ENCODE measurements at places on chromosomes 12 and 14.

DNA sequence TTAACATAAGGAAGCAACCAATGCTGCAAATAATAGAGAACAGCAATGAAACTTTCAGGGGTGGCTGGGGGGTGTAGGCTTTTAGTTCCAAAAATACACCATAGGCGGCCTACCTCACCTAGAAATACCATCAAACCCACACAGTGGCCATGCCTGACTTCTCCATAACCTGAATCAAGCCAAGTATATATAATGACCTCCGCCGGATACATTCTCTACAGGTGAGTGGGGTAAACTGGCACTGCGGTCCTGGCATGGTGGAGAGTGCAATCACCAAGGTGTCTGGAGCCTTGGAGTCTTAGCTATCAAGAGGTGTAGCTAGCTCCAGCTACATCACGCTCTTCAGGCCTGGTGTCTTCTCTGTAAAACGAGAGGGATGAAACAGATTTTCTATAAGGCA is 1.2 kb downstream of the ZBTB25 start:
- DNase-seq = no peak

DNA sequence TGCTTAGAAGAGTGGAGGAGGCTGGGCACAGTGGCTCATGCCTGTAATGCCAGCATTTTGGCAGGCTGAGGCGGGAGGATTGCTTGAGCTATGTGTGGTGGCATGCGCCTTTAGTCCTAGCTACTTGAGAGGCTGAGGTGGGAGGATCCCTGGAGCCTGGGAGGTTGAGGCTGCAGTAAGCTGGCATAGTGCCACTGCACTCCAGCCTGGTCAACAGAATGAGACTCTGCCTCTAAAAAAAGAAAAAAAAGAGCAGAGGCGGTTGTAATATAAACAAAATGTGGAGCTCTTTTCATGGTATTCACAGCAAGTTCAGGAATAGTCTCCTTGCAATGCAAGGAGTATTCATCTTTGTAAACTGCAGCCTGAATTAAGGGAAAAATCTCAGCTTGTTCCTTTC is 27.2 kb downstream of the ARID2 start:
- no peak for DNase-seq

DNA sequence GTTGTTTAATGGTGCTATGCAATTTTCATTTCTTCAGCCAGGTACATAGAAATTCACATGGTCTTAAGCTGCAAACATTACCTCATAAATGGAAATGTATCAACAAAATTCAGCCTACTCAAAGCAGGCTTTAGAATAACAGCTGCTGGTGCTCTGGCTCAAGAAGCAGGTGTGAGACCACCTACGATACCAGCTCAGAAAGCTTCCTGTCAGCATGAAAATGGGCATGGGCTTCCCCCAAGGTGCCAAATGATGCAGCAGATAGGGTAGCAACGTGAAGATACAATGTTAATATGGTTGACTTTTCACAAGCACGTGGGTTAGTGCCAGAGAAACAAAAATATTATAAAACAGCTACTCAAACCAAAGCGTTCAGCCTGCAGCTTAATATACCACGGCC is 343.4 kb upstream of the PRICKLE1 start:
- no peak for DNase-seq

DNA sequence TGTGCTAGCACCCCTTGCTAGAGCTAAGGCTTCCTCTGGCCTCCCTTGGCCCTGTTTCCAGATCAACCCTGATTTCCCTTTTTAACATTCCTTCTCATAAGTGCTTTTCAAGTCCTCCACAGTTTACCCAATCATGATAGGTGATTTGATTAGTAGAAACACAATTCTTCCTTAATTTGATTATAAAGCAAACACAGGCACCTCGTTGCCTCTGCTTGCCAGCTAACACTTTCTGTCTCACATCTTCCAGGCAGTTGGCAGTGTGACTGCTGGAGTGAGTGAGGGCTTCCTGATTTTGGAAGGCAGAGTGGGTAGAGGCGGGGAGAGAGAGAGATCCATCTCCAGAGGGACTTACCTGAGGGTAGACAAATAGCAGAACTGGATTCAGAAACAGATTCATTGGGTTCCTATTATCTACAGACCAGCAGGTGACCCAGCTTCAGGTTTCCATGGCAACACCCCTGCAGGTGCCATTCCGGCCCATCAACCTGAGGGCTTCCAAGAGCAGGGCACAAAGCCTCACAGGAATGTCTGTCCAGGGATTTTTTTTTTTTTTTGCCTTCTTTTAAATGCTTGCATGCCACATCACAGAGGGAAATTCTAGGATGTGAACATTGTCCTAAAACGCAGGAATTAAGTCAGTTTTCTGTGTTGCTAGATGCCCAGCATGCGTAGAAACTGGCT is 77.7 kb downstream of the PLXNC1 start:
- no peak for DNase-seq

DNA sequence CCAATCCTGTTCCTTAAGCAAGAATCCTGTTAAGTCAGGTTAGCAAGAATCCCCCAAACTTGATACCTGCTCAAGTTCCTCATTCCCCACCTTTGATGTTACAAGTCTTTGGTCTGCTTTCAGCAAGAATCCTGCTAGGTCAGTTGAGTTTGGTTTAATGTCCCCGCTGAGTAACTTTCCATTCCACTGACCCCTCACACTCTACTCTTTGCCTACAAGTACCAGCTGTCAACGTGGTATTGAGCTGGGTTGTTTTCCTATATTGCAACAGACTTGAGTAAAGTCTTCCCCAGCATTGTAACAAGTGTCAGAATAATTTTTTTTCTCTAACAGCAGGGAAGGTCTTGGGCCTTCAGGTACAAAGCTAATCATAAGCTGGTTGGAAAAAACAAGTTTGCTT is 6.3 kb downstream of the PPM1H start:
- DNase-seq = no peak

DNA sequence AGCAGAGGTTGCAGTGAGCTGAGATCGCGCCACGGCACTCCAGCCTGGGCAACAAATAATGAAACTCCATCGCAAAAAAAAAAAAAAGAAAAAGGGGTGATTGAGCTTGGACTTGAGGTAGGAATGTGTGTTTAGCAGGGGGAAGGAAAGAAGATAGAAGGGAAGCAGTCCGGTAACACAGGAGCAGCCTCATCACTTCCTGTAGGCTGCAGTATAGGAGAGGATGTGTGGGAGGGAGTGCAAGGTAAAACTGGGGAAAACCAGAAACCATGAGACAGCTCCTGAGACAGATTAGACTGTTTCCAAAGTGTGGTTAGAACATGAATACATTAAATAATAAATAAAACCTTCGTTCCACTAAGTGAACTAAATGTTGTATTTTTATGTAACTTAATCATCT is 49.2 kb downstream of the FGD4 start:
- no peak for DNase-seq

DNA sequence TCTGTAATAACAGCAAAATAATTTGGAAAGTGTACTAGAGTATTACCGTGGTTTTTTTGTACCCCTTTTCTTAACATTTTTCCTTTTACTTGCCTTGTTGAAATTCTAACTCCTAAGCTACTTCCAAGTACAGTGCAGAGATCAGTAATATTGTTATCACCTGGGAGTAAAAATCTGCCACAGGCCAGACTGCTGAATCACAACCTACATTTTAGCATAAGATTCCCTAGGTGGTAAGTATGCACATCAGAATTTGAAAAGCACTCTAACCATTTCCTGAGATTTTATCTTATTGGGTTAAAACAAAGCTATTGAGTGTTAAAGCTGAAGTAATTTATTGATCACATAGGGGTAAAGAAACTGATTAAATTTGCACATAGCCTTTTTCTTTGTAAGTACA is 55.2 kb upstream of the KCNH3 start:
- DNase-seq = no peak

DNA sequence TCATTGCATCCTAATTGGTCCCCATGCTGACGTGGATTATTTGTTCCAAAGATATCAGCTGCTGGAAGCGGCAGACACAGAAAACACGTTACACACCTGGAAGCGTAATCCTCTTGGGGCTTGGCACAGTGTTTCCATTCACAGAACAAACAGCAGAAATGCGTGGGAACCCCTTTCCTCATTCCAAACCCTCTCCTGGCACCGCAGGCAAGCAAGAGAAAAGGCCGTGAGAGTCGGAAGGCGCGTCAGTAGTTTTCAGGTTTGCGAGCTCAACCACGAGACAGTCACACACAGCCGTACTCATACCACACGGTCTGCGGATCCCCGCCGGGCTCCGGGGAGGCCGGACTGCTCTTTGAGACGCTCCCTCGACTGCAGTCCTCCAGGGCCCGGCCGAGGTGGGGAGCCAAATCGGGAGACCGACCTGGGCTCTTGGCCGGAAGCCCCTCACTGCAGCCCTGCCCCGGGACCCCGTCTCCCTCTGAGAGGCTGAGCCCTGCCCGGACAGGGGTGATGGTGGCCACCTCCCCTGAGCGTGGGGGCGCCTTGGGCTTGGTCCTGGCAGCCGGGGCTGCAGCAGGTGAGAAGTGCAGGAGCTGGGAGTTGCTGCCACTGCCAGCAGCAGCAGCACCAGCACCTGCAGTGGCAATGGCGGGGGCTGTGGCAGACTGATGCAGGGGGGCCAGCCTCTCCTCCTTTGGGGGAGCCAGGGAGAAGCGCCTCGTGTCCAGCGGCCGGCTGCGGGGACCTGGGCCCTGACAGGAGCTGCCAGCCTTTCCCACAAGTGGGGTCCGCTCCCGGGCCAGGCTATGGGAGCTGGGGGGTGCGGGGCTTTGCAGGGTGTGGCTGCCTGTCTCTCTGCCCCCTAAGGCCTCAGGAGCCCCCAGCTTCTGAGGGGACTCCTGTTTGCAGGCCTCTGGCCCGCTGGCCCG is 28.1 kb upstream of the GPR68 start:
- no peak for DNase-seq

DNA sequence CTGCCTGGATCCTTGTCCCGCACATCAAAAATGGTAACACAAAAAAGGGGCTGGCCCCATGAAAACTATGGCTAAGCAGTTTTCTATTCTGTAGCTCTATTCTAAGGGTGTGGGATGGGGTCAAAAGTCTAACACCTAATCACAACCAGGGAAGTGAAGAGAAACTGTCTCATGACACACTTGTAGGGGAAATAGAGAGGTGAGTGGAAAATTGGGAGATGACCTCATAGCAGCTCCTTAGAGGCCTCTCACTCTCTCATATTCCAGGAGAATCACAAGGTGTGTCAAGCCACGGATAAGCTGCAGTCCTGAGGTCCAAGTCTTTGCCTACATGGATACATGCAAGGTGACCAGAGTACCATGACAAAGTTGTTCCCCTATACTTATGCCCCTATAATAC is 10.7 kb downstream of the KLHL28 start:
- DNase-seq = no peak

GRCh38 chr12:617304-617915 is 45.8 kb downstream of the NINJ2 start:
- no peak for DNase-seq

DNA sequence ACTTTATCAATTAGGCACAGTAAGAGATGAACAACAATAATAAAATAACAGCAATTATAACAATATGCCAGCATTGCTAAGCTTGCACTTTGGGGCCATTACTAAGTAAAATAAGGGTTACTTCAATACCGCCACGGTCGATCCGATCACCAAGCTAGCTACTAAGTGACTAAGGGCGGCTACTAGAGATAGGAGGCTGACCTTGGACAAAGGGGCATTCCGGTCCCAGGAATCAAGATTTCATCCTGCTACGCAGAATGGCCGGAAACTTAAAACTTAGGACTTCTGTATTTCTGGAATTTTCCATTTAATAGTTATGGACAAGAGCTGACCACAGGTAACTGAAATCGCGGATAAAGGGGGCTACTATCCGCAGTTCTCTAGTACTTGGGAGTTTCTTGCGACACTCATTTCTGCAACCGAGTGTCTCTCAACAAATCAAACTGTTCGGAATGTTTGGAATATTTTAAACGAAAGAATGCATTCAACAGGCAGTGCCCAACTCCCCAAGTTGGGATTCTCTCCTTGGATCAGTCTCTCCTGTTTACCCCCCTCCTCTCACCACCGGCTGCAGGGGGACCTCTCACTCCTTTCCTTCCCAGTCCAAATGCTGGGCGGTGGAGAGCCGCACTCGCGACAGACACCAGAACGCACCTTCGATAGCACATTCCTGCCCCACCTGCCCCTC is 650 bp downstream of the HEBP1 start:
- DNase-seq = no peak

Data from NCI-H1930 (cell line).